Stimulated activated CD8-positive, alpha-beta memory T cell treated with anti-CD3 and anti-CD28 coated beads, Interleukin-4, amount 100 ng/mL, for 1 hour (primary cell): ENCODE measurements at places on chromosomes 3 and 15.

GRCh38 chr3:196227629-196228493, 11.5 kb downstream of the SLC51A start:
- DNase-seq: no peak

DNA sequence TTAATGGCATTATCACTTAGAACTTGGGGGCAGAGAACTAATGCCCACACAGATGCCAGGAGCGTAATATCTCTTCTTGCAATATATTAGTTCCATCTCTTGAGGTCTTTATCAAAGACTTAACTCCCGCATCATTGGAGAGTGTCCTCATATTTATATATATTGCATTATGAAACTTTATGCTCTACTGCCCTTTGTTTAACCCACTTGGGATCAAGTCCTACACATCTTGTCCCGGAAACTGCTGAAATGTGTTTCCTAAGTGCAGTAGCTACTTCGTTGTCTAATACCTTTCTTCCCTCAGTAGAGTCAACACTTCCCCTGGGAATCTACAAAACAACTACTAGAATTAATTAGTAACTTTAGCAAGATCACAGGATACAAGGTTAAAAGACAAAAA, 1029.2 kb downstream of the OTOL1 start:
- no peak for DNase-seq

- DNase-seq: no peak
Observed at GRCh38 chr3:22371036-22371435, 620.0 kb upstream of the ZNF385D start.

DNA sequence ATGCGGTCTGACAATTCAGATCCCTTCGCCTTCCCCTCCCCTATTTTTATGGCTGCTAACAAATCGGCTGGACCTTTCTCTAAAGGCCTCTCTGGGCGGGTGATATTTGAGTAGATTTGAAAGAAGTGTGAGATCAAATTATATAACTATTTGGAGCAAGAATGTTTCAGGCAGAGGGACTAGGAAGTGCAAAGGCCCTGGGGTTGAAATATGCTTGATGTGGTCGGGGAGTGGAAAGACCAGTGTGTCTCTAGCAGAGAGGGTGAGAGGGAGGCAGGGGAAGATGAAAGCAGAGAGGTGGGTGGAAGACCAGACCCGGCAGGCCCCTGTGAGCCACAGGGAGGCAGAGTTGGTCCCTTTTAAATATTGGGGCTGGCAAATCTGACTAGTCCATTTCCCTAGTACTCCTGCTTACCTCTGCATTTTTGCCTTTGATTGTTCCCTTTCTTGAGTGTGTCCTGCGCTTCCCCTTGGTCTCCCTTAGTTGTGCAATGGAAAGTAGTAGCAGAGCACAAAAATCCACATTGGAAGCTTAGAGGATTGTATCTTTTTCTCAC, 32.3 kb downstream of the SLCO3A1 start:
- DNase-seq: no peak

DNA sequence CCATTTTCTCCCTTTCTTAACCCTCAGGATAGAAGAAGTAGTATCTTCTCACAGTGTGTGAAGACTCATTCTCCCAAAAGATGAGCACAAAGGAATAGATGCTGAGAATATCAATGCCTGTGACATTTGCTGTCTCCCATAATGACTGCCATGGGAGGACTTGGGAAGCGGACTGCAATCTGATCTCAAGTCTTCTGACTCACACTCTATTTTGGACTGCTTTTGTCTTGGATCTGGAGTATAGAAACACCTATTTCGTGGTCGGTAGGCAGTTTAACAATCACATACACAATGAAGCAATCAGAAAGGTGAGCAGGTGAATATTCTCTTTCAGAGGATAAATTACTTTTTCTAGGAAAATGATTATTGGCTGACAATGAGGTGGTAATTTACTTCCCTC, 852.0 kb downstream of the FHIT start:
- no peak for DNase-seq

DNA sequence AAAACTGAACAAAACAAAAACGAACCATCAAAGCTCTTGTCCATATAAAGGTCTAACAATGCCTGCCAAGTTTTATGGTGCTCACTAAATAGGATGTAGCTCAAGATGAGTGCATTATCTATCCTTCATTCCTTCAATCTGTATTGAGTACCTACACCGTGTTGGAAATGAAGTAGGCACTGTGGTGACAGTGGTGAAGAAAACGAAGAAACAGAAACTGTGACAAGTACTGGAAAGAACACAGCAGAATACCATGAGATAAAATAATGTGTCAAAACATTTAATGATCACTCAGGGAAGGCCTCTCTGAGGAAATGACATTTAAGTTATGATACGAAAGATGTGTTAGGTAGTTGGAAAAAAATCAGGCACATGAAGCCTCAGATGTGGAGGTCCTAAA, 36.2 kb downstream of the CBLB start:
- no peak for DNase-seq

DNA sequence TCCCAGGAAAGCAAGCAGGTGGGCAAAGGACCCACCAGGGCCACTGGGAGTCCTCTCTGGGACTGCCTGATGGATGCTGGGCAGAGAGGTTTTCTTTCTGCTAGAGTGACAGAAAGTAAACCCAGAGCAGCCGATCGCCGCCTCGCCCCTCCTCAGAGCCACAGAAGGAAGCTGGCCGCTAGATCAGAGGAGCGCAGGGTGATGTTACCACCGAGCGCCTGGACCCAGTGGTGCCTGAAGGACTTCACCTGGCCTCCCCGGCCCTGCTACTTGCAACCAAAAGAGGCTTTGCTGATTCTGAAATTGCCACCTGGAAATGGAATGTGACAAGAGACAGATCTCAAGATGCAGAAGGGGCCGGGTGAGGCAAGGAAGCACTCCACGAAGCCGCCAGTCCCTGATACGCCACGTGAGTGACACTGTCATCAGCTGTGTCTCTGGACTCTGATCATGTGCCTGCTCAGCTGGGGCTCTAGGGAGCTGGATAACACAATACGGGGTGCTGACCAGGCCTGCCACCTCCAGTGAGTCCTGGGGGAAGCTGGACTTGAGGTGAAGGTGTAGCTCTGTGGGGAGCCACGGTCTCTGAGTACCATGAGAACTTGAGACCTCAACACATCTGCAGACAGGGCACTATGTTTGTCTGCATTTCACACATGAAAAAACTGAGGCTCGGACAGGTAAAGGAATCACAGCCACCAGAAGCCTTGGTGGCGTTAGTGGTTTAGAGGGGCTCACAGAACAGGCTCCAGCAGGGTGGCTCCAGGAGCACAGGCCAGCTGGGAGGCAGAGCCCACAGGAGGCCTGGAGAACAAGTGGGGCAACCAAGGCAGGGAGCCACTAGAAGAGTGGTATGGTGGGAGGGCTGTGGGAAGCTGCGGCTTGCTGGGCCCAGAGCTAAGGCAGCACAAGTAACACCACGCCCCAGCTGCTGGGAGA, 137.9 kb upstream of the PRR20G start:
- DNase-seq: no peak

DNA sequence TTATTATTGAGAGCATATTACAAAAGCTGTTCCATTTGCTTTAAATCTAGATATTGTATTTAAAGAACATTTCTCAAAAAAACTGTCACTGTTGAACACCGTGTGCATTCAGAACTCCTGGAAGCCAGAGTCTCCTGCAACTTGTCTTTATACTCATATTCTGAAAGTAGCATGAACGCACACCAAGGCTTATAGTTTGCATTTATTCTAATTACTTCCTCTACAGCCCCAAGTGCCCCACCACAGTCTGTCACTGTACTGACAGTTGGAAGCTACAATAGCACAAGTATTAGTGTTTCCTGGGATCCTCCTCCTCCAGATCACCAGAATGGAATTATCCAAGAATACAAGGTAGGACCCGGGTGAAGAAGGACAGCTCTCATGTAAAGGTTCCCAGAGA, 537.4 kb downstream of the ROBO2 start:
- no peak for DNase-seq

DNA sequence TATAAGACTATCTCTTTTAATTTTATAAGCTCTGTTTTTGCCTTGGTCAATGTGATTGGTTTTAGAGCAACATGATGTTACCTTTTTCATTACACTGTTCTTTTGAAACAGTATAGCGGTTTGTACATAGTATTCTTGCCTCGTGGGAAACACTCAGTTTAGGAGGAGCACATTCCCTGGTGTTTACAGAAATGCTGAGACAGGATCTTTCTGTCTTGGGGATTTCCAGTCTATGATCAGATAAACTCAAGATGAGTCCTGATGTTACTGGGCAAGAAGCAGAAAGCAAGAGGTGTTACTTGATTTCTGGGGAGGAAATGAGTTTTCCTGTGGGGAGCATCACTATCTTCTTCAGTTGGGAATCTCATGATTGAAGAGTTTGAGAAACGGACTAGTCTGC, 2.5 kb downstream of the TMEM266 start:
- no peak for DNase-seq

- no peak for DNase-seq
Observed at GRCh38 chr3:14806641-14807263, 12.0 kb upstream of the FGD5 start.

- no peak for DNase-seq
Observed at GRCh38 chr3:29128001-29128400, 152.9 kb upstream of the RBMS3 start.

GRCh38 chr15:53324061-53324460, 435.4 kb downstream of the WDR72 start:
- DNase-seq: no peak

- DNase-seq: peak; percentile 87
Observed at GRCh38 chr3:52197842-52198625, at the start of gene ALAS1. Gene ALAS1 (plus strand): TSS chr3:52198160. CDS start chr3:52199242, 1,082 bp downstream.

DNA sequence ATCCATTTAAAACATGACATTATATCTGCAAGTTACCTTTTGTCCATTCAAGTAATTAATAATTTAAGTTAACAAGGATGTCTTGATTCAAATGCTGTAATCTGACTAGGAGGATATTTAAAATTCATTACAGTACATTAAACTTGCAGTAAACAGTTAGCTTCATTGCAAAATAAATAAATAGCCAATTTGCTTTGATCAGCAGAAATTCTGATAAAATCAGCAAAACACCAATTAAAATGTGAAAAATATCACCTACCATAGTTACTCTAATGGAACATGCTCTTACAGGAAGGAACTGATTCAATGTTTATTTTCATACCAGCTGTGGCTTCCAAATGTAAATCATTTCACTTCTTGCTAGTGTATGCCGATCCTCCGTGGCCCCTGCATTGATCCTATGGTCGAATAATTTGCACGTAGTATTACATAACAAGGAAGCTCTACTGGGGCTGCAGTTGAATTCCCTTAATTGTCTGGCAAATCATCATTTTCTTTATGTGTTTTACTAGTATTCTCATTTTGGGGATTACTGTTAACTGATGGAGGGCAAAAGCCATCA, 150.7 kb downstream of the FOXB1 start:
- no peak for DNase-seq

GRCh38 chr3:45214061-45214680, 11.9 kb downstream of the TMEM158 start:
- DNase-seq: no peak

GRCh38 chr15:49830391-49830790, 209.5 kb downstream of the DTWD1 start:
- no peak for DNase-seq

DNA sequence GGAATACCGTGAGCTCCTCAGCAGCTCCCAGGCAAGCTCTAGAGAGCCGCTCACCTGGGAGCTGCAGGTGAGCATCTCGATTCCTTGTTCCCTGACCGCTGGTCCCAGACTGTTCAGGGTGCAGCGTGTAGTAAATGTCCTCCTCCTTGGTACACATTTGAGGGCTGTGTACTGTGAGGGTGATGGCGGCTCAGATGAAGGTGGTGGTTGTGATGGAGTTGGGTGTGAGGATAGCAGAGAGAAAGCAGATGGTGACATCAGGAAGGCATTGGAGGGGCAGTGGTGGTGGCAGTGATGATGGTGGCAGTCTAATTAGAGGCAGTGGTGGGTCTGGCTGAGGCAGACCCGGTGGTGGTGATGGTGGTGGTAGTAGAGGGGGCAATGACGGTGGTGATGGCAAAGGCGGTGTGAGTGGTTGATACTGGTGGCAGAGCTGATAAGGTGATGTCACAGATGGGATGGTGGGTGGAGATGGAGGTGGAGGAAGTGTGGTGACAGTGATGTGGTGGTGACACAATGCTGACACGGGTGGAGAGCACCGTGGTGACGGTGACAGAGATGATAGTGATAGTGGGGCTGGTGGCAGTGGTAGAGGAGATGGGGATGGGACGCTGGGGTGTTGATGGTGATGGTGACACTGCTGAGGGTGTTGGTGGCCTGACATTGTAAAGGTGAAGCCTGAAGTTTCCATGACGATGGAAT, at the start of gene DNAJB8:
DNAJB8 (minus strand) TSS at position 51 of the 702 bp plus-strand sequence. CDS start 3,645 bp downstream, outside the sequence.
- DNase-seq: no peak

DNA sequence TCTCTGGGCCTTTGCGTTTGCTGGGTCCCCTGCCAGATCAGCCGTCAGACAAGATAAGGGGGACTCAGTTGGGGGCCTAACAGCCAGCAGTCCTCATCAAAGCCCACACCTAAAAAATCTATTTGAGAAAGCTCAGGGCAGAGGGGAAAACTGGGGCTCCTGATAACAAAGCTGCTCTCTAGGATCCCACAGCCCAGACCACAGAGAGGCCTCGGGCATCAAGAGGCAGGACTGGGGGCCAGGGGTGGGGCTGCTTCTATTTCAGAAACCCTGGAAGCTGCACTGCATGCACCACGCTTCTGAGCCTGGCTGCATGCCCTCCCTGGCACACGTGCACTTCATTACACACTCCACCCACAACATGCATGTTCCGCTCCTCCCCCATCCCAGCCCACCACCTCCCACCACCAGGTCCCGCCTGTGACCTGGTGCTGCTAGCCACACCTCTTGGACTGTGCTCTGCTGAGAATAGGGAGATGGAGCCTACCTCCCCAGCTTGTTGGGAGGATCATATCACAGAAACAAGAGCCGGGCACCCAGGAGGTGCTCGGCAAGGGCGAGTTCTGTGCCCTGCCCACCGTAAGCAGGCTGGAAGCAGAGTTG, 26.6 kb downstream of the FBLN2 start:
- no peak for DNase-seq

DNA sequence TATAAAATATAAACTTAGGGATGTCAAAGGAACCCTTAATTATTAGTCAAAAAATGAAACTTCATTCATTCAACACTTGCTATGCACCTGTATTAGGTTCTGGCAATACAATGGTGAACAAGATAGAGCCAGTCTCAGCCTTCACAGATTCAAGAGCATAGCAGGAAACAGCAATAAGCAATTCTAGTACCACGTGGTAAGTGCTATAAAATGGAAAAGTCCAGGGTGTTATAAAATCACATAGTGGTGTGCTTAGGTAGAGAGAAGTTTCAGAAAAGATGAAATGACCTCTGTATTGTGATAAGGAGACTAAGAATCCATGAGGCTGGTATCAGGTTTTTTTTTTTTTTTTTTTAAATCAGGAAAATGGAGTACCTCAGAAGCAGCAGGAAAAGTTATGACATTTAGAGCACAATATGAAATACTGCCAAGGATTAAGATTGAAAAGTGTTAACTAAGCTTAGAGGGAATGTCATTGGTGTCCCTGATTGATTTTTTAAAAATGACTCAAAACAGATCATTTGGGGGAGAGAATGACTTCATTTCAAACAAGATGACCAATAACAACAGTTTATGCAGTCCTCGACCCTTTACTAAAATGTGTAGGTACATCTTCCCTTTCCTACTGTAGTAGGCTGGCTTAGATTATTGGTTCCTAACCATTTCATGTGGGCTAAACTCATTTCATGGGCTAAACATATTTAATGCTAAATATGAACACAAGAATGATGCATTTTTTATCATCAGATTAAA, 5.0 kb downstream of the TOMM70 start:
- no peak for DNase-seq

GRCh38 chr15:98069256-98069655, 108.8 kb downstream of the ARRDC4 start:
- DNase-seq: no peak

GRCh38 chr3:30319713-30320112, 286.7 kb upstream of the TGFBR2 start:
- no peak for DNase-seq
